ENCODE measurements at places on chromosomes 5 and 9.

- no peak for DNase-seq
Measured at GRCh38 chr9:76415731-76416130, 21.5 kb upstream of the RFK start.

- no peak for DNase-seq
Measured at GRCh38 chr5:71892641-71893365, 173.7 kb downstream of the CARTPT start.

- peak; percentile 39 for DNase-seq
Measured at GRCh38 chr9:98108531-98109031, 10.4 kb downstream of the TRIM14 start.

DNA sequence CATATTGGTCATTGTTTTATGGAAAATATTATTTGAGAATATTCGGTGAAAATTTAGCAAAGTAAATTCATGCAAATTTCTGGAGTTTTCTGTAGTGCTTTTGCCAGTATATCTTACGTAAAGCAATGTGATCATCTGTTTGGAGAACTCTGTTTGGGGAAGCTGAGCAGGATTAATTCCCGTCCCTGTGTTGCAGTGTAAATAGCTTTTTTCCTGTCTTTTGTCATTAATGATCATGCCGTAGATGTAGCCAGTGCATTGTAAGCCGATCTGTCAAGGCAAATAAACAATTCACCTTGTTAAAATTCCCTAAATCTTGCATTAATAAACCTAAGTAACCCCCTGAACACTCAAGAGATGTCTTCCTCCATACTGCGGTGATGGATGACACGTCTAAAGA is 39.2 kb downstream of the PPIC start:
- no peak for DNase-seq

GRCh38 chr5:135864503-135865435 is 30.3 kb downstream of the SLC25A48 start:
- no peak for DNase-seq

- DNase-seq: peak; percentile 35
Measured at GRCh38 chr5:114223866-114224265, 138.0 kb upstream of the KCNN2 start.

- DNase-seq: peak; percentile 97
Measured at GRCh38 chr5:138213161-138214029, at the start of gene CDC23. CDC23 (minus strand) TSS chr5:138213323; CDS start chr5:138213312, 11 bp downstream.

GRCh38 chr5:126462239-126463014 is 39.2 kb downstream of the GRAMD2B start:
- DNase-seq: no peak

DNA sequence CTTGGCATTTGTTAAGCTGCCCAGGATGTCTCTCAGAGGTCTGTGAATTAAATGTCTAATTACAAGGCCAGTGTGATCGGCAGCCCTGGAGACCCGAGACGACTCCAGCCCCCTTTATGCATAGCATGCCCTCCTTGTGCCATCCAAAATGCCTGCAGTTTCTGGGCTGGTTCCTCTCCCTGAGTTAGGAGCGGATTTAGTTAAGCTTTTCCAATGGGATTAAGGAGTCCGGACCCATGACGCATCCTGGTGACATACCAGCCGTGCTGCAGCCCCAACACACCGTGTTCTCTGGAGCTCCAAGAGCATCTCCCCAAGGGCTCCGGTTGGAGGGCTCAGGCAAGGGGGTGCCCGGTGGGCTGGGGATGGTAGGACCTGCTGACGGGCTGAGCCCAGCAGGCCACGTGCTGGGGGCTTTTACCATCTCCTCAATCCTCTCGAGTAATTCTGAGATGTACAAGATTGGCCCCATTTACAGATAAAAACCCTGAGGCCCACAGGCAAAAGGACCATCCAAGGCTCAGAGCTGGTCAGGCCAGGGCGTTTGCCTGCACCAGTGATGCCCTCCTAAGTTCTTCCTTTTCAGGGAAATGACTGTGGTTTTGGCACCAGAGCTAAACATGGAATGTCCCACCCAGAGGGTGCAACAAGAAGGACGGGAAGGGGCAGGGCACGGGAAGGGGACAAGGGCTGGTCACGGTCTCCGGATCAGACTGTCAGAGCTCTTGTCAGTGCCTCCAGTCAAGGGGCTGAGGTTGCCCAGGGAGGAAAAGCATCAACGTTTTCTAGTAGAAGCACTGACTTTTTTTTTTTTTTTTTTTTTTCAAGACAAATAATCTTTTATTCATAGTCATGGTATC is 82.6 kb upstream of the PHYKPL start:
- no peak for DNase-seq

DNA sequence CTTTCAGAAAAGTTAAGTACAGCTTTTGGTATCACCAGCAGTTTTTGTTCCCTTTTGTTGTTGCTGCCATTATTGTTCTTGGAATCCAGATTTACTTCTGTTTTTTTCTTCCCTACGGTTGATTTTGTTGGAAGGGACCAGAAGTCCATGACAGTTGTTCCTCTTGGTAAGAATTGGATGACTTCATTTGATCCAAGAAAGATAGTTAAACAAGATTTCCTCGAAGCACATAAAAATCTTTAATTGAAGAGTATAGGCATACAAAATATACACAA is 65.4 kb downstream of the CDC42SE2 start:
- DNase-seq: no peak

DNA sequence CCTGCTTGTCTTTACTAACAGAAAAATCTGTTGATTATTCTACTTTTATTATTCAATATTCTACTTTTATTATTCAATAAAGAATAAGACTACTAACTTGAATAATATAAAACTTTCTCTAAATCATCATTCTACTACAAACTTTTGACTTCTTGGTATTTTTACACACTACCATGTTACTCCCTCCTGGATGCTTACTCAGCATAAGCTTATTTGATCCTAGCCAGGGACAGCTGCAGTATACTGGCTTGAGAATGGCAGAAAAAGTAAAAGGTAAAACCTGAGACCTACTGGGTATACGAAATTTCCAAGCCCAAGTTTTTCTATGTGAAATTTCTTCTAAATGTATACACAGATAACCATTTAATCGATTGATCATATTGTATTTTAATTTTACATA is 26.1 kb downstream of the PGGT1B start:
- no peak for DNase-seq

GRCh38 chr5:51452562-51452961 is 69.3 kb downstream of the ISL1 start:
- no peak for DNase-seq

DNA sequence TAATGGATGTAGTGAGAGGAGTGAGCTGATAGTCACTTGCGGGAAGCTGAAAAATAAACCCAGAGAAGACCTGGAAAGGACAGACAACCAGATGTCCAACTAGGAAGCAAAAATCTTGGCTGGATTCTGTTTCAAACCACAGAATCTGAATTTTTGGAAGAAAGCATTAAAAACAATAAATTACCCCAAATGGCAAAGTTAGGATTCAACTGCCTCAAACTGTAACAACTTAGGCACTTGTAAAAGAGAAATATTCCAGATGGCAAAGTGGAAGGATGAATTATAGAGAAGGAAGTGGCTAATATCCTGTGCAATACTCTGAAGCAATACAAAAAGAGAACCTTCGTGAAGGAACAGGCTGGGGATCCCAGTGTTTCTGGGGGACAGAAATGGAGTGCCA is 46.8 kb upstream of the SLIT3 start:
- no peak for DNase-seq

DNA sequence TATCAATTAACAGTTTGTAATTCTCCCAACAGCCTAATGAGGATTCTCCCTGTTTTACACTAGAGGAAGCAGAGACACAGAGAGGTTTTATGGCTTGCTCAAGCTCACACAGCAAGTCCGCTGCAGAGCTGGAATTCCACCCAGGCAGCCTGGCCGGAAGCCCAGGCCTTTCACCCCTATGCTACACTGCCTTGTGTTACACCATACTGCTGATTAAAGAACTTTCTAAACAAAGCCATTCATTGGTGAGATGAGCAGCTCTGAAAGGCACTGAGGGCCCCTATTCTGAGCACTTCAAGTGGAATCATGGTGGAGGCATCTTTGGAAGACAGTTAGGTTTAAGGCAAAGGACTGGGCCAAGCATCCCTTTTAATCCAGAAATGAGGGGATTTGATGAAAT is 14.7 kb upstream of the LARP1 start:
- DNase-seq: no peak

DNA sequence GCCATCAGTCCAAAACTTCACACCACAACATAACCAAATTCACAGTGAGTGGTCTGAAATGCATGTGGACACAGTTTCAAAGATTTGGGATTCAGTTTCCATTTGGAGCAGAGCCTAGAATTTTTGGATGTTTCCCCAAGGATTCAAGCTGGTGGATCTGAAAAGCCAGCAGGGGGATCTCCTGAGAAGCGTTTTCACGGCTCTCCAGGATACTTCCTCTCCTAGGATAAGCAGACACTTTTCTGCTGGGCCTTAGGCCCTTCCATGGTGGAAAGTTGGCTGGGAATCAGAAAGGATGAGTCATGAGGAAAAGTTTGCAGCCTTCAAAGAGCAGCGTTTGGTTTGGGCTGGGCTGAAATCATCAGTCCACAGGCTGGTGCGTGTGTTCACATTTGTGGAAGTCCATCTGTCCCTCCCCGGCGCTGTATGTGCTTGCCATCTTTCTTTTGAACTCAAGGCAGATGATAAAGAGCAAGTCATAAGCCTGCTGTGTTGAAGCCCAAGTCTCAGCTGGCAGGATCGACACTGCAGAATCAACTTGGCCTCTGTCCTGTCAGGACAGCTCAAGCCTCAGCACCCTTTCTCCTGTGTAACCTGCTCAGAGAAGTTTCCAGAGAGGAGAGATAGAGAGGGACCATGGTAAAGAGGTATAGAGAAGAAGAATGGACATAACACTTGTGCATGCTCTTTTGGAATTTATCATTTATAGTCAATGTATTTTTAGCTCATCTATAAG is 152.6 kb upstream of the MSX2 start:
- DNase-seq: no peak

GRCh38 chr9:79662537-79662956 is 90.8 kb downstream of the TLE4 start:
- DNase-seq: no peak

- peak; percentile 19 for DNase-seq
Measured at GRCh38 chr5:69285448-69286116, 47.0 kb downstream of the CCDC125 start.

- no peak for DNase-seq
Measured at GRCh38 chr9:13570068-13570974, 290.8 kb upstream of the MPDZ start.

DNA sequence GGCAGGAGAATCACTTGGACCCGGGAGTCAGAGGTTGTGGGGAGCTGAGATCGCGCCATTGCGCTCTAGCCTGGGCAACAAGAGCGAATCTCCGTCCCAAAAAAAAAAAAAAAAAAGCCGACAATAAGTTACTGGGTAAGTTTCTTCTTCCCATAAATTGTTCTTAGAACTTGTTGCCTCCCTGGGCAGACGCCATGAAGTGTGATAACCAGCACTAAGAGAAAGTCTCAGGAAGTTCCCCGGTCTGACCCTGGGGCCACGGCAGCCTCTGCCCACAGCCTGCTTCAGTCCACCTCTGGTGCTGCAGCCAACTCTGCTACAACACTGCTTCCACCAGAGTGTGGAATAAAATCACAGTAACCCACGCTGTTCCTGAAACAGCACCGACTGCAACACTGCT is 19.1 kb downstream of the LPCAT1 start:
- no peak for DNase-seq

- no peak for DNase-seq
Measured at GRCh38 chr9:109872901-109873300, 92.9 kb downstream of the PALM2AKAP2 start.

DNA sequence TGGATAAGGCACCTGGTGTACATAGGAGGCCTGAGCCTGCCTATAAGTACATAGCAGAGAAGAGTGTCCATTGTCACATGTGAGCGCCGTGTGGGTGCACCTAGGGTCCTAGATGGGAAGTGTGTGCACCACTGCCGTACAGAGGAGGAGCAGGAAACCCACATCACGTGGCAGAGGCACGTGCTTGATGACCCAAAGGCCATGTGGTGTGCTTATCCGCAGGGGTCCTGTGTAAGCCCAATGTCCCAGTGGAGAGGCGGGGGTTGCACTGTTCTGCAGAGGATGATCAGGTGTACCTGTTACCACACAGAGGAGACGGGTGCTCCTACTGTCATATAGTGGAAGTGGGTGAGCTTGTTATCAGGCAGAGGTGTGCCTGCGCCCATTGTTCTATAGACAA is 354.1 kb upstream of the IRX2 start:
- DNase-seq: peak; percentile 77

DNA sequence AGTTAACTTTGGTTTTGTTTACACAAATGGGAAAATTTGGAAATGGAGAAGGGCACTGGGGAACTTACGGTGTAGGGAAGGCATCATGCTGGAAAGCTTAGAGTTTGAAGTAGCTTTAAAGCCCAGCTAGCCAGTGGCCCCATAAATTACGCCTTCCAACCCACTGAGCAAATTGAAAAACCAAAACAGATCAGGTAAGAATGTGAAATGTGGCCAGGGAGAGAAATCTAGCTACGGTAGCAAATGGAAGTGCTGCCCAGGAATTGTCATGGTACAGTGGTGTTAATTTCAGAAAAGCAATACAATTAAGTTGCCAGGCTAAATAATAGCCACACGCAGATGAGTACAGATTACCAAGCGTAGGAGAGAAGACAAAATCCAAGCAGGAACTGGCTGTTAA is 654.8 kb downstream of the PRELID2 start:
- no peak for DNase-seq

DNA sequence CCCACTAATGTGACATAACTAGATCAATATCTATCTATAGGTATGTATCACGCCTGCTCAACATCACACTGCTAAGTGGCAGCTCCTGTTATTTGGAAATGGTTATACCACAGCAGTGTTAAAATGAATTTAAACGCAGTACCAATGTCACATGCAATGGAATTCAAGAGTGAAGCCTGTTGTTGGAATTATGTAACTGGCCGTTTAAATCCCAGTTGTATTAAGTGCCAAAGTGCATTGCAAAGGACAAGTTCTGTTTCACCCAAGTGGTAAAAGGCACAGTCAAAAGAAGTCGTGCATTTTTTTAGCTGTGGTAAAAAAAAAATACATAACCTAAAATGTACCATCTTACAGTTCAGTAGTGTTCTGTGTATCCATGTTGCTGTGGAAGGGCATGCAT is 4.3 kb downstream of the NTRK2 start:
- DNase-seq: no peak

DNA sequence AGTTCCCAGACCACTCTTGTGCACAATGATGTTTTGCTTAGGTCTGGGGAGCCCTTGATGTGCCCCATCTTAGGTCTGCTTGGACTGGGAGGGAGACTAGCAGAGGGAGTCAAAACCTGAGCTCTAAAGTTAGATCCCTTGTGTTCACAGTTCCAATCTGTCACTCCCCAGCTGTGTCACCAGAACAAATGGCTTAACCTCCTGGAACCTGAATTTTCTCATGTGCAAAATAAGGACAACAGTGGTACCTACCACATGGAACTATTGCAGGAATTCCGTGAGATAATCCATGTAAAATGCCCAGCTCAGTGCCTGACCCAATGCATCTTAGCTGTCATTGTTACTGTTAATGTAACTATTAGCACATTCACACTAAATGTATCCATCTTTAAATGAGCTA is 45.5 kb downstream of the GALNT10 start:
- DNase-seq: no peak
